Fibroblast of skin of right biceps (primary cell): ENCODE measurements at places on chromosomes 12 and 14.

DNA sequence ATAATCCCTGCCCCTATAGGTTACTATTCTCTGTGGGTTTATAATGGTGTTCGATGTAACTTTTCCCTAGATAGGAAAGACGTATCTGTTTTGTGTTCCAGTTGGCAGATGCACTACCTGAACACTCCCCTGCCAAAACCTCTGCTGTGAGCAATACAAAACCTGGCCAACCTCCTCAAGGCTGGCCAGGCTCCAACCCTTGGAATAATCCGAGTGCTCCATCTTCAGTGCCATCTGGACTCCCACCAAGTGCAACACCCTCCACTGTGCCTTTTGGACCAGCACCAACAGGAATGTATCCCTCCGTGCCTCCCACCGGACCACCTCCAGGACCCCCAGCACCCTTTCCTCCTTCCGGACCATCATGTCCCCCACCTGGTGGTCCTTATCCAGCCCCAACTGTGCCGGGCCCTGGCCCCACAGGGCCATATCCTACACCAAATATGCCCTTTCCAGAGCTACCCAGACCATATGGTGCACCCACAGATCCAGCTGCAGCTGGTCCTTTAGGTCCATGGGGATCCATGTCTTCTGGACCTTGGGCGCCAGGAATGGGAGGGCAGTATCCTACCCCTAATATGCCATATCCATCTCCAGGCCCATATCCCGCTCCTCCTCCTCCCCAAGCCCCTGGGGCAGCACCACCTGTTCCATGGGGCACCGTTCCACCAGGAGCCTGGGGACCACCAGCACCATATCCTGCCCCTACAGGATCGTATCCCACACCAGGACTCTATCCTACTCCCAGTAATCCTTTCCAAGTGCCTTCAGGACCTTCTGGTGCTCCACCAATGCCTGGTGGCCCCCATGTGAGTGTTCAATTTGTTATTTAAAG is 11.3 kb downstream of the MAPK1IP1L start:
- DNase-seq: no peak

DNA sequence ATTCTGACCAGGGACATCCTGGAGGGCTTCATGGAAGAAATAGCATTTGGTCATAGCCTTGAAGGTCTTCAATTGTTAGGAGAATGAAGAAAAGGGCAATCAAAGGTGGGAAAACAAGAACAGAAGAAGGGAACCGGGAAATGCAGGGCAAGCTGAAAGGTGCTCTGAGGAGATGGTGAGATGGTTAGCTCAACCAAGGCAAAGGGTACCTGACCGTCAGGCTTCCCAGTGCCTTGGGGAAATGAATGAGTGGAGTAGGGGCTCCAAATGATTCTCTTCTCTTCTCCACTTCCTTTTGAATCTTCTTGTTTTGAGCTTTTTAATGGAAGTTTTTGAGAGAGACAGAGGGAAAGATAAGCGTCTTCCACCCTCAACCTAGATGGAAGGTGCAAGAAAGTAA is 155.6 kb upstream of the PWP1 start:
- DNase-seq: no peak

- DNase-seq: peak; percentile 6
Observed at GRCh38 chr12:55965941-55966407, at the start of gene PMEL. TSS of gene PMEL (minus strand) at chr12:55966042. CDS start at chr12:55966011, 31 bp downstream.

DNA sequence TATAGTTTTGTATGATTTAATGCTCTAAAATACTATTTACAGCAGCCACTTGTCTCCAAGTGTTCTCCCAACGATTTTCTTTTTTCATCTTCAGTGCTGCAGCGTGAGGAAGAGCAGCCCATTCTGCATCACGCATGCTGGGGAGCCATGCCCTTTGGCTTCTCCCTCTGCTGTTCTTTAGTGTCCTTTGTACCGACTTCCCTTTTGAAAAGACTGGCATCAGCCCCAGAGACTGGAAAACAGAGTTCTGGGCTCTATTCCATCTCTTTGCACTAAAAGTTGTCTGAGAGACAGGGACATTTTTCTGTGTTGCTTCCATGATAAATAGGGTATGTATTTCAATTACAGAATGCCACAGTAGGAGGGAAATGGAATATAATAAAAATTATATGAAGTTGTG is 105.1 kb downstream of the RERG start:
- DNase-seq: no peak

DNA sequence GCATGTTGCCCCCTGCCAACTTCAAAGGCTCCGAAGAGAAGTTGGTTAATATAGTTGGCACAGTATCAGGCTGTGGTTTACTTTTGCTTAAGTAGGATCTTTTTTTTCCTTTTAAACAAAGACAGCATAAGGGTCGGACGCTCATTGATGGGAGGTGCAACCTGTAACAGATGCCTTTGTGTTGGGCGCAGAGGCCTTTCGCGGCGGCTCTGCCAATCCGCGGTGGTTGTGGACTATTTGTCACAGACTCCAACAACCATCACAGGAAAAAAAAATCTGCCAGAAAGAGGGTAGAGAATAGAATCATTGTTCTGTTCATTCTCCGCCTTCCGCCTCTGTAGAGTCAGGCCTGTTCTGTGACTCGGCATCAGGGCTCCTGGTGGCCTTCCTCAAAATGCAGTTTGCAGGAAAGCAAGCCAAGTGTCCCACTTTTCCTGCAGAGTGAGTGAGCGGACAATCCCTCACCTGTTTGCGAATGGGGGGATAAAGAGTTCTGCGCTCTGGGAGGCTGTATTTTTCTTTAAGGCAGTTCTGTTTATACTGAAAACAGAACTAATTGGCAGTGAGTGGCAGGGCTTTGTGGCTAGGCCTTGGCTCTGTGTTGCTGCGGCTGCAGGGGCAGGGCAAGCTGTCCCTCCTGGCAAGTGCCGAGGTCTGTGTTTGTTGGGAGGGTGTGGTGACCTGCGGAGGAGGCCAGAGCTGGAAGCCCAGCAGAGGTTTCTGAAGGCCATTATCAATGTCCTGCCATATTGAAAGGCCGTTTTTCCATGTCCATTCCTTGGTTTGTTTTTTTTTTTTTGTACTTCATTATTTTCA is 83.0 kb upstream of the PIWIL1 start:
- DNase-seq: no peak

GRCh38 chr14:60722107-60722356 is 2.1 kb downstream of the SIX4 start:
- no peak for DNase-seq

DNA sequence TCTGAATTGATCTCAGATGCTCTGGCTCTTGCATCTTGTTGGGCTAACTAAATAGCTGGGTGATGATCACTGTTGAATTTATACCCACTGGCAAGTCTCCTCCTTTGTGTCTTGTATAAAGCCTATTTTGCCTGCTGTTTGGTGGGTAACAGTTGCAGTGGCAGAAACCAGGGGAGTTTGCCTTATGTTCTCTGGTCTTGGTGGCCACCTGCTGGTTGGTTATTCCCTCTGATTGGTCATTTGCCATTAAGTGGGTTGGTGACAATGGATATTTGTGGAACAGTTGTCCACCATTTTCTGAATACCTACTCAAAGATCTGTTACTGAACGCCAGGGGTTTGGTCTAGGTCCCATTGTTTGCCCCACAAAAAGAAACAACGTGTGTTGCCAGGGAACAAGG is 52.1 kb downstream of the AVPR1A start:
- DNase-seq: no peak

GRCh38 chr12:3841783-3842182 is 31.4 kb downstream of the PARP11 start:
- DNase-seq: no peak

- DNase-seq: no peak
Observed at GRCh38 chr14:23386999-23387398, 10.2 kb downstream of the CMTM5 start.

DNA sequence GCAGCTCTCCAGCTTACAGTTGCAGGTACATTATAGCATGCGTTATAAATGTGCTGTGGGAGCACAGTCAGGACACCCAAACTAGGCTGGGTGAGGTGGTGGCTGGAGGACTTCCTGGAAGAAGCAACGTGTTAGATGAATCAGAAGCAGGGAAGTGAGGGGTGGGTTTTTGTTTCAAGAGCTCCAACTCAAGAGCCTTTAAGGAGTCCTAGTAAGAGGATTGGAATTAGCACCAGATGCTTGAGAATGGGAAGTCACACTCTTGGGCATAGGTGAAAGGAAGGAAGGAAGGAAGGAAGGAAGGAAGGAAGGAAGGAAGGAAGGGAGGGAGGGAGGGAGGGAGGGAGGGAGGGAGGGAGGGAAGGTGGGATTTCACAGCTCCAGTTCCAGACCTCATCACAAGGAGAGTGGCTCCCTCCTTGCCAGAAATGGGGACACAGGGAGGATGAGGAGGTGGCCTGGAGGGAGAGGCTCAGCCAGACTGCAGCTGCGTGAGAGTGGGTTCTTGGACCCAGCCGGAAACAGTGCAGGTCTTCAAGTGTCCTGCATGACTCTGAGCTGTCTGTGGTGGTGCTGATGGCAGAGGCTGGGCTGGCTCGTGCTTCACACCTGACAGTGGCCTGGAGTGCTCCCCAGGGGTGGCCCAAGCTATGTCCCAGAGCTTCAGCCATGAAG is 115.7 kb upstream of the GSC start:
- no peak for DNase-seq

- peak; percentile 68 for DNase-seq
Observed at GRCh38 chr12:77946541-77947061, 115.9 kb downstream of the NAV3 start.

- DNase-seq: peak; percentile 86
Observed at GRCh38 chr14:71372411-71372838, 465.2 kb downstream of the PCNX1 start.

- DNase-seq: no peak
Observed at GRCh38 chr12:1493781-1494565, 100.4 kb downstream of the FBXL14 start.

- DNase-seq: no peak
Observed at GRCh38 chr12:112885236-112885635, 21.5 kb upstream of the OAS1 start.

GRCh38 chr12:20282401-20282800 is 85.9 kb upstream of the PDE3A start:
- DNase-seq: peak; percentile 31

- no peak for DNase-seq
Observed at GRCh38 chr12:101604132-101604531, 9.4 kb downstream of the MYBPC1 start.
